Large intestine (tissue), 12 donors: ENCODE measurements at places on chromosomes 1 and 21. TPM values are rescaled to one million over a fixed set of nuclear protein-coding genes. Genes with fewer than 3 reads are reported as not detected.

NTNG1 gene
- polyA plus RNA-seq, result 4.9 TPM

OR10J1 gene
- not detected for polyA plus RNA-seq

TPTE gene
- polyA plus RNA-seq, result not detected

HORMAD1 gene
- polyA plus RNA-seq, result 0.21 TPM

S100A7 gene
- not detected for polyA plus RNA-seq

LIPI gene
- polyA plus RNA-seq, result 0.21 TPM

LRRC3 gene
- 18.8 TPM for polyA plus RNA-seq

RPL11 gene
- 3,237 TPM for polyA plus RNA-seq

GPA33 gene
- 64.4 TPM for polyA plus RNA-seq

PRRC2C gene
- 107 TPM for polyA plus RNA-seq

TCP10L gene
- polyA plus RNA-seq, result 0.70 TPM

GRCh38 chr1:109319114-109319513, 12.3 kb upstream of the MYBPHL start:
- DNase-seq, result no peak

GRCh38 chr1:211517006-211517405, 25.0 kb upstream of the RD3 start:
- DNase-seq, result peak; percentile 96

DNA sequence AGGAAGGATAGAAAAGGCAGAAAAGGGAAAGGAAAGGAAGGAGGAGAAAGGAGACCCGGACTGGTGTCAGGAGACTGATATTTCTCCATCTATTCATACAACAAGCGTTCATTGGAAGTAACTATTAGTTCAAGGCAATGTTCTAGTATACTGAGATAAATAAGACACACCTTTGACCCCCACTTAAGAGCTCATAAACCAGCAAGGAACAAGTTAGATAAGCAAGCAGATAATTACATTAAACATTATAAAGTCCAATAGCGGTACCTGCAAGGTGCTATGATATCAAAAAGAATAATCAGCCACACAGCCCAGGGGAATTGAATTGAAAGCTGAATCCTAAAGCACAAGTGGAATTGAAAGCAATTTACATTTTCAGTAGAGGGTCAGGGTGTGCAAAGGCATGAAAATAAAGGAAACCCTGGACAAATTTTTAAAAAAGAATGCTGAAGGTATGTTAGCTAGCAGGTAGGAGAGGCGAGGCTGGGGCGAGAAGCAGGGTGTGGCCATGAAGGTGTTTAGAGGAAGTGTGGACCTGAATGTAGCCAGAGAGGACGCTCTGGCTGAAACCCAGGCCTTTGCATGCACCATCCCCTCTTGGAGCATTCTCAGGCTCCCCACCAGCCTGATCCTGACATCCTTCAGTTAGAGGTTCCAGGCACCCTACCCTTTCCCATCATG, 200.0 kb downstream of the SETD4 start:
- peak; percentile 75 for DNase-seq

GRCh38 chr1:56451491-56451890, 127.9 kb downstream of the PLPP3 start:
- DNase-seq, result peak; percentile 94

GRCh38 chr21:44740742-44741141, 29.4 kb upstream of the TSPEAR start:
- DNase-seq, result no peak

GRCh38 chr1:183306317-183307042, 111.7 kb downstream of the NMNAT2 start:
- DNase-seq, result no peak

GRCh38 chr1:28755701-28756100, 19.0 kb downstream of the YTHDF2 start:
- no peak for DNase-seq

GRCh38 chr1:94591823-94592570, 50.4 kb upstream of the F3 start:
- no peak for DNase-seq

- no peak for DNase-seq
Measured at GRCh38 chr1:183569141-183569540, 21.1 kb downstream of the NCF2 start.

- no peak for DNase-seq
Measured at GRCh38 chr1:197451381-197451780, 183.3 kb downstream of the CRB1 start.

GRCh38 chr1:12636098-12636950, 7.6 kb upstream of the AADACL4 start:
- DNase-seq, result no peak

DNA sequence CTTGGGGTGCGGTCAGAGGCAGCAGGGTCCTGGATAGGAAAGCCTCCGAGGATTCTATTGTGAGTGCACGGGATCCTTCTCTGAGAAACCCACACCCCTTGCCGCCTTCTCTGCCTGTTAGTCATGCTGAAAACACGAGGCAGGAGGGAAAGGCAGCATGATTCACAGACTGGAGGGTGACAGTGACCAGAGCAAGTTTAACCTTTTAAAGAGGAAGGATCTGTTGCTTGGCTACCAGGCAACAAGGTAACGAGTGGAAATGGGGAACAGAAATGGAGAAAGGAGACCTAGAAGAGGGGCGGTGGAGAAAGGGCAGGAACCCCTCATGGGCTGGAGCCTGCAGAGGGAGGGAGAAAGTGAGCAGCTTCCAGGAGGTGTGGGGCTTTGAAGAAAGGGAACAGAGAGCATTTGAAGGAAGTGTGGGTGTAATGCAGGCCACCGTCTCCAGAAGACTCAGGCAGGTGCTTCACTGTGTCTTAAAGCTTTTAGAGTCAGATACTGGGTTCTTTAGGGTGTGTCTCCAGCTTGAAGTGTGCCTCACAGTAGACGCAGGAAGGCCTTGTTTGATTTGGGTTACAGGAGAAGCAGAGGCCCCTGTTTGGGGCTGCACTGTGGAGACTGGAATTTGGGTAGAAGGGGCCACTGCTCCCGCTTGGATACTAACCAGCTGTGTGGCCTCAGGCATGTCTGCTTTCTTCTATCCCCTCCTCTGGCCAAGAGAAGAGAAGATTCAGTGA, 19.1 kb downstream of the OPTC start:
- DNase-seq, result no peak

GRCh38 chr1:114118351-114118990, 35.2 kb downstream of the SYT6 start:
- DNase-seq, result no peak

GRCh38 chr1:57015071-57015470, 49.3 kb upstream of the C8B start:
- DNase-seq, result no peak

- no peak for DNase-seq
Measured at GRCh38 chr1:19488136-19488535, 2.8 kb upstream of the CAPZB start.

- no peak for DNase-seq
Measured at GRCh38 chr1:246805135-246805716, 81.0 kb downstream of the SCCPDH start.

GRCh38 chr21:32100423-32100822, 178.4 kb downstream of the MIS18A start:
- DNase-seq, result no peak
